ENCODE measurements at places on chromosomes 16 and 17. TPM values are rescaled to one million over a fixed set of nuclear protein-coding genes. Genes with fewer than 3 reads are reported as not detected.

DNA sequence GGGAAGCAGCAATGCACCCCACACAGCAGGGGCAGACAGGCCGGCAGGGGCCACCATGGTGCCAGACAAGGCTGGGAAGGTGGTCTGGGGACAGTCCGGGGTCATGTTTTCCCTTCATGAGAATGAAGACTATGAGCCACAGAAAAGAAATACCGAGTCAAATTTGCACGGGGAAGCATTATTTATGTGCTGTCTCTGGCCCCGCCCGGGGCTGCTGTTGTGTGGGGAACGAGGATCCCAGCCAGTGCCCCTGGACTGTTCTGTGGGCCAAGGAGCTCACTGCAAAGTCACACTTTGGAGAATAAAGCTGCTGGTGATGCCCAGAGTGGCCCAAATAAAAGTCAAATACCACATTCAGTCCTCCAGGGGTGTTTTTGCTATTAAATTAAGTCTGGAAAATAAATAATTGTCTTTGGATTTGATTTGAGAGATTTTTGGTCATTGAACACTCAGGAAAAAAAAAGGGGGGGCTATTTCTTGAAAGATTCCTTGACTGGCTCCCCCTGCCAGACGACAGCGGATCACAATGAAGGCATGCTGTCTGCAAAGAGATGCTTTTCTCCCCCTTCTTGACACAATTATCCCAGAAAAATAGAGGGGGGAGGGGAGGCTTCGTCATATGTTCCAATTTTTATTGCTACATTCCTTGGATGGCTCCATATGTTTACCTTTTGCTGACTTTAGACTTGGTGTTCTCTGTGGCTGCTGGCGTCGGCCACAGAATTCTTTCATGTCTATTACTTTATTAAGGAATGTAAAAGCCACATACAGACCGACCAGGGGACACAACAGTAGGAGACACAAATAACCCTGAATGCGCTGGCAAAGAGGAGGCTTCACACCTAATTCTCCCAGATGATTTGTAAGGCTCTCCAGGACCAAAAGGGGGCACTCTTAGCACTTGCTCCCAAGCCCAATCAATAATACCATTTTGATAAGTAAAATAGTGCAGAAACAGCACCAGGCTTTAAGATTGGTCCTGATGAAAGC, 27.1 kb upstream of the ANKFN1 start:
- DNase-seq, result no peak

Gene KRT25
- not detected for polyA plus RNA-seq

Gene NACA2
- 2.9 TPM for polyA plus RNA-seq

Gene NSMCE1
- 91.5 TPM for polyA plus RNA-seq

Gene HS3ST6
- polyA plus RNA-seq, result 0.20 TPM

DNA sequence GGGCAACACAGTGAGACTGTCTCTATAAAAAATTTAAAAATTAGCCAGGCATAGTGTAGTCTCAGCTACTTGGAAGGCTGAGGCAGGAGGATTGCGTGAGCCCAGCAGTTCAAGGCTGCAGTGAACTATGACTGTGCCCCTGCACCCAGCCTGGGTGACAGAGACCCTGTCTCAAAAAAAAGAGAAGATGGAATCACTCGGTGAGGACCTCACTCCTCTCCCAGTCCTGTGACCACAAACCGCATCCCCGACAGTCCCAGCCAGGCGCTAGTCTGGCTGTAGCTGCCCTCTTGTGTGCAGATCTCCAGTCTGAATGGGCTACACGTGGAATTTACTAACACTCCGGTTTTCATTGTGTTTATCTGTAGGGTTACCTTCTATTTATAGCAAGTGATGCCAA, 11.1 kb downstream of the DEXI start:
- DNase-seq, result no peak

DNA sequence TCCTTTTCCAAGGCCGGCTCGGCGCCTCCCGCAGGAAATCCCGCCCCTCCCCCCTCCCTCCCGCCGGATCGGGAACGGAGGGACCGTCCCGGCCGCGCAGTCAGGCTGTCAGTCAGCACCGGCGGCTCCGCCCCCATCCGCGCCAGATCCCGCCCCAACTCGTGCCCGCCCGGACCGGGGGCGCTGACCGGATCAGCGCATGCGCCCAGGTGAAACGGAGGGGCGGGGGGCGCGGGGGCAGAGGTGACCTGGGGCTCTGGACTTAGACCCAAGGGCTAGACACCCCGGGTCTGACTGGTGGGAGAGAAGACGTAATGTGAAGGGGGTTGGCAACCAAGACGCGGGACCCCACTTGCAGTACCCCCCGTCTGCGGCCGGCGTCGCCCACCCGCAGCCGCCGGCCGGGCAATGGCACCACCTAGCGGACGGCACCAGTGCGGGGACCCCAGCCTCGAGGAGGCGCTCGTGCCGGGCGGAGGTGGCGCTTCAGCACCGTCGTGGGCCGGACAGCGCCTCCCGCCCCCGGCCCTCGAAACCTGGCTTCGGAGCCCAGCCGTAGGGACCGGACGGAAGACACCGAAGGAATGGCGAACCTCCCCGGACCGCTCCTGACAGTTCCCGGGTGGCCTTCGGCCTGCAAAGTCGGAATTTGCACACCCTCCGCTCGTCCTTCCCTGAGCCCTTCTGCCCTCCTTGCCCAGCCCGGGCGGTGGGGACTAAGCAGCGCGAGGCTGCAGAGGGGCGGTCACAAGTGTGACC, at the start of gene CASKIN2:
Gene CASKIN2 (minus strand): TSS at position 42 of the 759 bp plus-strand sequence. CDS start 1,733 bp downstream, outside the sequence.
- peak; percentile 92 for DNase-seq

Gene ARHGAP44
- polyA plus RNA-seq, result 6.6 TPM

- no peak for DNase-seq
These were observed 255.6 kb downstream of the HS3ST3A1 start for GRCh38 chr17:13346081-13346533.

- DNase-seq, result peak; percentile 78
These were observed 42.4 kb upstream of the MRPS23 start for GRCh38 chr17:57892146-57892819.

DNA sequence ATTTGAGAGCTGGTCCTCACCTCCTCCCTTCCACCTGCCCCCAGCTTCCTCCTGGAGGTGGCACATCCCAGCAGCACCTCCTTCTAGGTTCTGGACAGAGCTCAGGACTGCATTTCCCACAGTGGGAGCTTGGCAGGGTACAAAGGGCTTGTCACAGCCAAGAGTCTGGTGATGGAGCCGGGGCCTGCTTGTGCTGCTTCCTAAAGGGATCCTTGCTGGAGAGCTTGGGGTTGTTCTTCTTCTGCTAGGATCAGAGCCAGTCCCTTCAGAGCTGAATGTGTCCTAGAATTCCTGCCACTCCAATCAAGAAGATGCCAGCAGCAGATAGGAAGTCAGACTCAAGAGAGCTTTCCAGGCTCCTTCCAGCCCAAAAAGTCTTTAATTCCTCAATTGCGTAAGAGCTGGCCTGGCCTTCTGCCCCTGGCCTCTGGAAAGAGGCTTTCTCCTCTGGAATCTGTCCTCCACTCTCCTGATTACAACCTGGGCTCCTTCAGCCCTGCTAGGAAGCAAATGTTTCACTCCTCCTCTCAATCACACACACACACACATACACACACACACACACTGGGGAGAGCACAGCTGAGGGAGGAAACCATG, 4.4 kb downstream of the CD300E start:
- DNase-seq, result no peak

DNA sequence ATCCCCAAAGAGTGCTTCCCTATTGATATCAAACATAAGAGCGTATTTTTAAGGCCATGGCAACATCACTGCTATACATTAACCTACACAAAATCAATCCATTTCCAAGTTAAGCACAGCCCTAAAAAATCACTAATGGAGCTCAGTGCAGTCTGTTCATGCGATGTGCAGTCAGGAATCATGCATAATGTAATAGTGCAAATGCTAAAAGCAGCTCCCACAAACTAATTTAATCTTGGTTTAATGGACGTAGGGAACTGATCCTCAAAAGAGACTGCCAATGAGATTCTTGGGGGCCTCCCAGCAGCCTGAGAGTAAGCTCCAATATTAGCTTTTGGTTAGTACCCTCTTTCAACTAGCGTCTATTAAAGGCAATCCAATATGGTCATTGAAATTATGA, 245.9 kb downstream of the TOX3 start:
- DNase-seq, result no peak

Gene HSF4
- 3.8 TPM for polyA plus RNA-seq

DNA sequence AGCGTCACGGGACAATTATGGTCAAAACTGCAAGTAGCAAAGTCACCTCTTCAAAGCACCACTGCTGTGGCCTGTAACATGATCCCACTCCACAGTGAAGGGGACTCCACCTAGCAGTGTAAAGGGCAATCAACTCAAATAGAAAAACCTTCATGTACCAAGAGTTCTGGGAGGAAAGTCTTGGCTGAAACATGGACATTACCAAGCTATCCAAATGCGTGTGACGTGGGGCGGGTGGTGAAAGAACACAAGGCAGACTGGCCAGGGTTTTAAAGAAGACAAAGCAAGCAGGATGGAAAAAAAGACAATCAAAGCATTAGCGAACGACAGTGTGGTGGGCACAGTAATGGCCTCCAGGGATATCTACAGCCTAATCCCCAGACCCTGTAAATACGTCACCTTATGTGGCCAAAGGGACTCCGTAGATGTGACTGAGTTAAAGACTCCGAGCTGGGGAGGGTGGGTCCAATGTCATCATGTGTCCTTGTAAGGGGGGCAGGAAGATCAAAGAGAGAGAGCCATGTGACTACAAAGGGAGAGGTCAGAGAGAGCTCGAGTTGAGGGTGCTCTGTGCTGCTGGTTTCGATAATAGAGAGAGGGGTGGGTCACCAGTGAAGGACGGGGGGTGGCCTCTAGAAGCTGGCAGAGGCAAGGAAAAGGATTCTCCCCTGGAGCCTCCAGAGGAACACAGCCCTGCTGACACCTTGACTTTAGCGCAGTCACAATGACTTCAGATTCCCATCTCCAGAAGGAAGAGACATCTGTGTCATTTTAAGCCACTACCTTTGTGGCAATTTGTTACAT, 6.0 kb downstream of the HSDL1 start:
- DNase-seq, result peak; percentile 52

DNA sequence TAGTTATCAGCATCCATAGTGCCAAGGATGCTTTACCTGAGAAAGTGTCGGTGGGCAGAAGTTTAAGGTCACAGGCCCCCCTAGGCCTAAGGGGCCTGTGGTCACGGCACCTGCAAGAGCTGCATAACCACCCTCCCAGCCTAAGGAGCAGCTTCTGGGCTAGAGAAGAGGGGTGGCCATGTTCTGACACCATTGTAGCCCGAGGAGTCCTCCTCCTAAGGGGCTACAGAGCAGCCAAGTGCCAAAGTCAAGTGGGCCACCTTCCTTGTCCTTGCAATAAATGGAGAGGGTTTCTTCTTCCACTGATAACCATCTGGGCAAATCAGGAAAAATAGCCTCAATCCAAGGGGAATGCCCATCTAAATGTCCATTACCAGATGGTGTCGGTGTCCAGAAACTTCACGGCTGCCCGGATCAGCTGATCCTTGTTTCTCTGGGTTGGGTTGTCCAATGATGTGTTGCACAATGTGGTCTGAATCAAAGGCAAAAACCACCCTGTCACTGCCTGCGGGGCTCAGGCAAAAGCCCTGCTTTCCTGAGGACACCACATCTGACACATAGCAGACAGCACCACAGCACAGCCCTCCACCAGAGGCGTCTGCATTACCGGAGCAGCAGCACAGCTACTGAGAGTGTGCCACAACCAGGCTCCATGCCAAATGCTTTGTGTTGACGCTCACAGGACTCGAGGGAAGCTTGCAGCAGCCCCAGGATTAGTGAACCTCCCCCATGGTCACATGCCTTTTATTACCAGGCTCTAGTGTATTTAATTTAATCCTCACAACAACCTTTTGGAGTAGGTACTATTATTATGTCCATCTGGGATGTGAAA, 12.8 kb downstream of the ATPAF2 start:
- DNase-seq, result no peak

DNA sequence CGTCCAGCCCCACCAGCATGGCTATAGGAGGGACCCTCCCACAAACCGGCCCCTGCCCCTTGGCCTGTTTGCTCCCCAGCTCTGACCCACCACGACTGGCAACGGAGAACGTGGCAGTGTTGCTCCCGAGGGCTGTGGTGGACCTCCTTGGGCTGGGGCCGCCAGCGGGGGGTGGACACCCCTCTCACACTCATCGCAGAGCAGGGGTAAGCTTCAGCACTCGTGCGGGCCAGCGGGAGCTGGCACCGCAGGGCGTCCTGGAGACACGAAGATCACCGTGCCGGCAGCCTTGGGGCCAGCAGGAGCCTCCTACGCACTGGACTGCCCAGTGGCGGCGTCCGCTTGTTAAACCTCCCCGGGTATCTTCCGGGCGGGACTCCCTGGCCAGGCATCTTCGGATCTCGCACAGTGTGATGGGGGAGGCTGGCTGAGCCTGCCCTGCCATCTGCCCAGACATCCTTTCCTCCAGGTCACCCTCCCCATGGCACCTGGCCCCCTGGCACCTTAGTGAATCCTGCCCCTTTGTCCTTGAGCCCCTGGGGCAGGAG, 53.5 kb downstream of the ABR start:
- DNase-seq, result no peak

GRCh38 chr17:33389504-33390135, 96.5 kb upstream of the ASIC2 start:
- DNase-seq, result no peak

Gene TPSD1
- polyA plus RNA-seq, result 0.95 TPM

GRCh38 chr17:45307290-45308015, 9.4 kb downstream of the MAP3K14 start:
- DNase-seq, result no peak

DNA sequence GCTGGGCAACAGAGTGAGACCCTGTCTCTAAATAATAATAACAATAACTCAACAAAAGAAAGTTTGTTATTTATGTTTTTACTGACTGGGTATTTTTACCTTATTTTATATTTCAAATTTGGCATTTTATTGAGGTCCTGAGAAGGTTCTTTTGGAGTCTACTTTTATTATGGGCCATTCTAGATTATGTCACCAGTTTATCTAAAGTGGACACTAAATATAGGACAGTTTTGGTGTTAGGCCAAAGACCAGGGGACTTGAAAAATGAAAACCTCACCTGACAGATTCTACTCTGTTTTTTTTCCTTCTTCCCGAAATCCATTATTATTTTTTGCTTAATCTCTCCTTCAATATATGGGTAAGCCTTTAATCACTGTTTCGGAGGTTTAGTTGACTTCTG, 8.1 kb downstream of the FTO start:
- no peak for DNase-seq

Gene NATD1
- polyA plus RNA-seq, result 11.9 TPM

Gene SP2
- polyA plus RNA-seq, result 23.8 TPM

Gene ABHD15
- 6.7 TPM for polyA plus RNA-seq

- DNase-seq, result no peak
These were observed 16.9 kb downstream of the CMC2 start for GRCh38 chr16:80989801-80990200.

DNA sequence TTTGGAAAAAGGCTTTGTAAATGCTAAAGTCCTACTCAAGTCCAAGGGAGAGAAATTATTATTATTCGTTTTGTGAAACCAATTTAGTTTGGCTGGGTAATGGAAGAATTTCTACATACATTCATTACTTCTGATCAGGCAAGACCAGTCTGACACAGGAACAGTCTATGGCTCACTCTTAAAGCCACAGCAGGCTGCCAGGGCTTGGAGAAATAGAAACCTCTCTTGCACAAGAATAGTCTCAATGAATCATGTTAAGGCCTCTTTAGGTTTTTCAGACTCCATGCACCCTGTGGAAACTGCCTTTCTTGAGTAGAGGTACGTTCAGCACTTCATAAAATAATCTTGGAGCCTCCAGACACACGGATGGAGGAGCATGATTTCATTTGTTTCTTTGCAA, 167.7 kb downstream of the IRX3 start:
- no peak for DNase-seq
